ENCODE measurements at places on chromosomes 7 and 10.

DNA sequence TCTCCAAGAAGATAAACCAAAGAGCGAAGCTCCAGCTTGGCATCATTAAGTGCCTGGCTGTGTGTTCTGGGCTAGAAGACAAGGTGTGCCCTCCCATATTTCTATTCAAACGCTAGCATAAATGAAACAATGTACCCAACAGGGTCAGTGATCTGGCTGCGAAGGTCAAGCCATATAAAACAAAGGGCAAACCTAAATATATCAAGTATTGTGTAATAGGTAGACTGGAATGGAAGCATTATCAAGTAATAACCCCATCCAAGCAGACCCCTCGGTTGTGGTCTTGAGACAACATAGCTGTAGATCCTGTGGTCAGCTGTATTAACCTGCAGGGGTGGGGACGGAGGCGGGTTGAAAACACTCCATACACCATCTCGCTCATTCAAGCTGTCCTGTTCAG is 31.6 kb upstream of the TNKS2 start:
- no peak for DNase-seq

GRCh38 chr10:94316560-94316959 is 46.2 kb downstream of the NOC3L start:
- no peak for DNase-seq

DNA sequence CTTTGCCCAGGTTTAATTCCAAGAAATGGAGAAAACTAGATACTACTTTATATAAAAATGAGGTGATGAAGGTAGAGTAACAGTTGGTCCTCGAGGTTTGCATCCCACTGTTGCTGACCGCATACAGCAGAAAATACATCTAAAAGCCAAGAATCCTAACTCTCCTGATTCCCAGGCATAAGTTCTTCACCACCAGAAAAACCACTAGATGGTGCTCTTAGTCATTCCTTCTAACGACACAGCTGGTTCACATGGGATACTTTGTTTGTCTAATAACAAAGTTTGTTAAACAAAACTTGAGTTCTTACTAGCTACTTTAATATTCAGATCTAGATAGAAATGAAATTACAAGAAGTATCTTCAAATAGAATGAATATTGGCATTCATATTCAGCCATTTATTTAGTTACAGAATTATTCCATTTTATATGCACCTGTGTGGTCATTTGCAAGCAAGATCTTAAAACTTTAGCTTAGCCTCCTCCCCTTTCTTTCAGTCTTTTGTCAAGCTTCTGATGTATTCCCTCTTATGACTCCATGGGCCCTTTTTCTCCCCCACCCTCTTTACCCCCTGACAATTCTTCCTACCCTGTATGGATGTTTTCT is 54.1 kb upstream of the CYP26C1 start:
- DNase-seq = no peak

DNA sequence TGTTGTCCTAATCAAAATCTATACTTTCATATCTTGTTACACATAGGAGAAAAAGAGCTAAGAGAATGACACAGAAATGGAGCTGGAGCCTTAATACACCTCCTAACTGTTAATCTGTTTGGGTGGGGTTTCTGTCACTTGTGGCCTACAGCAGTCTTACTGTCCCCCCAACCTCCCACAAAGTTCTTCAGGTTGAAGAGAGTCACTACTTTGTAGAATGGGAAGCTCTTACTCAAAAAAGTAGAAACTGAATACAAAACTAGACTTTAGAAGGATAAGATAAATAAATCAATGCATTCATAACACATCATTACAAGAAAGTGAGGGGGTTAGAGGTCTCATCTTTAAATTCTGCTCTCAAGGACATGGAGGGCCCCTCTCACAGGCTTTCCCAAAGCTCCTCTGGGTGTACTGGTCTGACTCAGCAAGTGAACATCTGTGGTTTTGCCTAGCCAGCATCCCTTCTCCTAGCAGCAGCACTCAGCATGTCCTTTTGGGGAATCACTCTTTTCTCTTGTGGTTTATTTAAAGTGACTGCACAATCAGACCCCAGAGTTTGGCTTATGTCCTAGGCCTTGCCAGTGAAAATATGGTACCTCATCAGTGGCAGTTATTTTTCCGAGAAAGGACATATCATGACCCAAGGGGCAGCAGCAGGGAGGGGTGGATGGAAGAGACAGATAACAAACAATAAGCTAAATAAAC is 2.0 kb upstream of the BLVRA start:
- DNase-seq = no peak

- peak; percentile 1 for DNase-seq
These were observed 28.2 kb downstream of the COL26A1 start for GRCh38 chr7:101390901-101391301.

GRCh38 chr10:71228875-71229675 is 16.7 kb downstream of the UNC5B start:
- no peak for DNase-seq

GRCh38 chr10:132944510-132944909 is 2.1 kb upstream of the CFAP46 start:
- DNase-seq = no peak

- DNase-seq = no peak
These were observed 29.4 kb upstream of the RAPGEF5 start for GRCh38 chr7:22386206-22386858.

DNA sequence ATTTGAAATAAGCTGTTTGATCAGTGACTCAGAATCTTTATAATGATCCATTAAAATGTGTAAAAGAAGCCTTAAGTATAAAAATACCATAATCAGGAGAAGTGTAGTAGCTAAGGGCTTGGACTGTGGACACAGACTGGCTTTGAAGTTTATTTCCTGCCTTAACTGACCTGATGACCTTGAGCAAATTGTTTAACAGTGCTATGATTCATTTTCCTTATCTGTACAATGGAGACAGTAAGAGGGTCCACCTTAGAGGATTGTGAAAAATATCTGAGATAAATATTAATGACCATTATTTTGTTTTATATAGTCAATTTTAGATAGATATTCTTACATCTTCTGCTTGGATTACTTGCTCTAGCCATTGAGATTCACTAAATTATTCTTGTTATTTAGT is 13.3 kb upstream of the RPA3 start:
- no peak for DNase-seq

GRCh38 chr7:55086413-55087201 is 67.8 kb downstream of the EGFR start:
- DNase-seq = no peak

DNA sequence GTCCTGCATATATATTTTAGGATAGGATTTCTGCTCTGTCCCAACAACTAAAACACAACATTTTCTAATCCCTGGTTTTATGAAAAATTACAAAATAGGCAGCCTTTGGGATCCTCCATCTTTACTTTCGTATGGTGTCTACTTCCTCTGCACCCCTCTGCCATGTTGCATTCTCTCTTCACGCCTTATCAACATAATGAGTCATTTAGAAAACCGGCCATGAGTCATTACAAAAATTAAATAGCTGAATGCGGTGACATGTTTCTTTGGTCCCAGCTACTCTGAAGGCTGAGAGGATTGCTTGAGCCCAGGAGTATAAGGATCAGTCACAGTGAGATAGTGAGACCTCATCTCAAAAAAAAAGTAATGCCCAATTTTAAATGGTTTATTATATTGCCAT is 148.1 kb upstream of the CELF2 start:
- DNase-seq = no peak

DNA sequence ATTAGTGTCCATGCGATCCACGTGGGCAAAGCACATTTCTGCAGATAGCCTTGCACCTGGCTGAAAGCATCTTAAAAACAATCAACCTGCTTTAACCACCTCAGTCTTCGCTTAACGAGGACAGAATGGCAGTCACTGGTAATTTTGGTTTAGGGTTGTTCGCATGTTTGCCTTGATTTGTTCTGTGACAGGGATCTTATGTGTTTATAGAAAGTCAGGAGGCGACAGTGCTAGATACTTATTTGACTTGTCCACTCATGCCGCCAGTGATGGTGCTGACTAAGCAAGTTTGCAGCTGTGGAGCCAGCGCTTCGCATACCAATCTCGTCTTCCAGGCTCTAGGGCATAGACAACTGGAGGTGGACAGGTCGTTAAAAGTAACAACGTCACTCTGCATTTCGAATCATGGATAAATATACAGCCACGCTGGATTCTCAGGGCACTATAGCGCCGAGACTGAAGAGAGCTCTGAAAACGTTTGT is 1.2 kb upstream of the TMEM243 start:
- DNase-seq = no peak

DNA sequence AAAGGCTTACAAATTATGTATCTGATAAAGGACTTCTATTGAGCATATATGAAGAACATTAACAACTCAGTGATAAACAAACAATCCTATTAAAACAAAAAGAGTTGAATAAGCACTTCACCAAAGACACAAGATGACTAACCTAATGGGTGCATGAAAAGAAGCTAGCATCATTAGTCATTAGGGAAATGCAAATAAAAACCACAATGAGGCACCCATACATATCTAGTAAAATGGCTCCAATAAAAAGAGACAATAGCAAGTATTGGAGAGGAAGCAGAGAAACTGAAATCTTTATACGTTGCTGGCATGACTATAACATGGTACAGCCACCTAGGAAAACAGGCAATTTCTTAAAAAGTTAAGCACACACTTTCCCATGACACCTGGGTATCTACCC is 77.6 kb upstream of the ZMIZ1 start:
- DNase-seq = no peak

DNA sequence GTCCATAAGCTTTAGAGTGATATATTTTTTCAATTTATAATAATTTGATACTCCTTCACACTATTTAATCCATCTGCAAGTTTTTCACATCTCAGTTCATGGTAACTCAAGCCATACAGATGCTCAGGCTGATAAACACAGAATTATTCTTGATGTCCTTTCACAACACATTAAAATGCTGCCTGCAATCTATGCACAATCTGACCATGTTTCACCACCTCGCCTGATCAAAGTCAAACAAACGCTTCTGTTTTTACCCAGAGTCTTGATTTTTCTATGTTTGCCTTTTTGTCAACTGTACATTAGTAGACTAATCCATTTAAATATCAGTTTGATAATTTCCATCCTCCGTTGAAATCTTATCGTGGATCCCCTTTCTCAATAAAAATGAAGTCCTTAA is 833.8 kb upstream of the KCND2 start:
- no peak for DNase-seq

DNA sequence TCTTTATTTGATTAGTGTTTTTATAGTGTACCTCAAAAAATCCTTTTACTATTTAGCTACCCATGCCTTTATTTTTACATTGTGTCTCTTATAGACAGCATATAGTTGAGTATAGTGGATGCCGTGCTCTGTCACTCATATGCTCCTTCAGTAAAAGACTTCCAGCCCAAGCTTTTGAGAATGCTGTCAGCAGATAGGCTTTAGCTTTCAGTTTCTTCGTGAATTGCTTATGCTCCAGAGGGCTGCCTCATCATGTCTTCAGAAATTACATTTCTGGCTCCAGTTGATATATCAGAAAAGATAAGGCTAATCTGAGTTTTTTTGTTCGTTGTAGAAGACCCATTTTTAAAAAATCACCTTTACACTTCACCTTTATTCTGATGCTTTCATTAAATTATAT is 332.0 kb downstream of the NXPH1 start:
- no peak for DNase-seq

- no peak for DNase-seq
These were observed 370.8 kb downstream of the AUTS2 start for GRCh38 chr7:69968969-69969556.

DNA sequence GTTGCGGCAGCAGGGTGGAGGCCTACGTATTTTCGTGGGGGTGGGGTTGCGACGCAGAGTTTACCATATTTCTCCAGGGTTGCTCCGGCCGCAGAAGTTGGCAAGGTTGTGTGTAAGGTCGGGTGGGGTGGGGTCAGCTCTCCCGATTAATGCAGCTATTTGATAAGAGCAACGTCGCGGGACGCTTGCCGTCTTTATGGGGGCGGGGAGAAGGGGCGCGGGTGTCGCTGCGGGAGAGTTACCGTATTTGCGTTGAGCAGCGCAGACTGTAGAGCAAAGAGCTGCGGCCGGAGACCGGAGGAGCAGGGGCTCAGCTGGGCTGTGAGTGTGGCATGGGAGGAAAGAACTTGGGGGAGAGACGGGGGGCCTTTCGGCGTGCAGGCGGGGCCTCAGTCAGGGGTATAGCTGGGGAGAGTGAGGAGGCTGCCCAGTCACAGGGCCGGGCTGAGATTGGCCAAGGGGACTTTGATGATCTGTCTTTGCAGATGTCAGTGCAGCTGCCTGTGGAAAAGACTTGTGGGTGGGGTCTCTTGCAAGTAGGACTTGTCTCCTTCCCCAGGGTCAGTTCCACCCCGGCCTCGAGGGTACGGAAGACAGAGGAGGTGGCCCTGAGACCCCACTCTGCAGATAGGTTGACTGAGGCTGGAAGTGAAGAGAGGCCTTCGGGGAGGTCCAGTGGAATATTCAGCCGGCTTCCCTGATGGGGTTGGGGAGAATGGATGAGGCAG is 26.6 kb downstream of the ZNF775 start:
- DNase-seq = no peak

DNA sequence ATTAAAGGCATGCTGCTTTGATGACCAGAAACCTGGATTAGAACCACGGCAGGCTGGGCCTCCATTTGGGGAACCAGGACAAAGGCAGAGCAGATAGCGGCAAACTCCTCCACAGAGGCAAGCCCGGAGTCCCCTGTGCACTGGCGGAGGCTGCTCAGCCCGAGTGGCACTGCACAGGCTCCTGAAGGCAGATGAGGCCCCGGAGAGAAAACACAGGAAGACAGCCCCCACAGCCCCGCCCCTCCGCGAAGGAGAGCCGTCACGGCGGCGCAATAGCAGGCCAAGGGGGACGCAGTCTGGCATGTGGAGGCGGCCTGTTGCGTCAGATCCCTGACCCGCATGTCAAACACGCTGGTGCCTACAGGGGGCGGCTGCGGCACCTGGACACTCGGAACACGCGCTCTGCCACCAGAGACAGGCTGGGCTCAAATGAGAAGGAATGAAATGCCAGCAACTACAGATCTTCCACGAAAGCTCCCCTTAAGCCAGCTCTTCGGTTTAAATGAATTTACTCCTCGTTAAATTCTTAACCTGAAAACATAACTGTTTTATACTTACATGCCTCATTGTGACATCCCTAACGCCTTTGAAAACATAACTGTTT is 128.5 kb downstream of the MAD1L1 start:
- DNase-seq = no peak

DNA sequence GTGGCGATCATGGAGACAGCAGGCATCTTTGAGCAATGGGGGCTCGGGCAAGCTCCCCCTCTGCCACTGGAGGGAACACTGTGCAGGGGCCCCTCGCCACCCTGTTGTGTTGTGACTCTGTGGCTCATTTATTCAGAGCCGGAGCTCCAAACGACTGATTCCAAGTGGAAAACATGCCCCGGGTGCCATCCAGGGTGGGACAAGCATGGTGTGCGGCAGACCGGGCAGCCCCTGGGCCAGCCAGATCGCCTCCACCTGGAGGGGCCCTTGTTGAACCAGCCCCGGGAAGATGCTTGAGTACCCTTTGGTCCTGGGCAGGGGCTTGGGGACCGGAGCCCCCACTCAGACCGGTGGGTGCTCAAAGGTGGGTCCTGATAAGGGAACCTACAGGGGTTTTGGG is 61.4 kb downstream of the C10orf143 start:
- DNase-seq = no peak

- DNase-seq = no peak
These were observed 61.7 kb upstream of the PPIF start for GRCh38 chr10:79285315-79286197.
